ENCODE measurements at places on chromosomes 7 and 10.

GRCh38 chr7:158415316-158415715, 172.3 kb downstream of the PTPRN2 start:
- no peak for DNase-seq

DNA sequence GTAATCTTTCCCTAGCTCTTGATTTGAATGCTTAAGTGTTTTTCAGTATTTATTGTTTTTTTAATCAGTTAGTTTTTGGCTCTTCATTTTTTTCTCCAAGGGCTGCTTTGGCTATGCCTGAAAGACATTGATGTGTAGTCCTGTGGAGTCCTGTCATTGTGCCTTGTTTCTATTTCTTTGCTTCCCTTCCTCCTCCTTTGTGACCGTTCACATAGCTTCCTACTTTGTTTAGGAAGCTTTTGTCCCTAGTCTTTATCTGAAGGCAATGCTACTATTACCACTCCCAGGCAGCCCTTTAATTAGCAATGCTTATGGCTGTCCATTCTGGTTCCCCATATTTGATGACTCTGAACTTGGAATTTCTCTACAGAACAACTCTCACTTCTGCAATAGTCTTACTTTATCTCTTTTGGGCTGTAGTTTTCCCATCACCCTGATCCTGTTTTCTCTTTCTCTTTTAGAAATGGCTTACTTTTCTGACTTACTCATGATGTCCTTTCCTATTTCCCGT, 39.9 kb downstream of the ADCYAP1R1 start:
- no peak for DNase-seq

- DNase-seq: no peak
Observed at GRCh38 chr7:32670110-32671025, 175.1 kb downstream of the AVL9 start.

GRCh38 chr10:47123716-47124288, 176.2 kb upstream of the GDF10 start:
- DNase-seq: no peak

DNA sequence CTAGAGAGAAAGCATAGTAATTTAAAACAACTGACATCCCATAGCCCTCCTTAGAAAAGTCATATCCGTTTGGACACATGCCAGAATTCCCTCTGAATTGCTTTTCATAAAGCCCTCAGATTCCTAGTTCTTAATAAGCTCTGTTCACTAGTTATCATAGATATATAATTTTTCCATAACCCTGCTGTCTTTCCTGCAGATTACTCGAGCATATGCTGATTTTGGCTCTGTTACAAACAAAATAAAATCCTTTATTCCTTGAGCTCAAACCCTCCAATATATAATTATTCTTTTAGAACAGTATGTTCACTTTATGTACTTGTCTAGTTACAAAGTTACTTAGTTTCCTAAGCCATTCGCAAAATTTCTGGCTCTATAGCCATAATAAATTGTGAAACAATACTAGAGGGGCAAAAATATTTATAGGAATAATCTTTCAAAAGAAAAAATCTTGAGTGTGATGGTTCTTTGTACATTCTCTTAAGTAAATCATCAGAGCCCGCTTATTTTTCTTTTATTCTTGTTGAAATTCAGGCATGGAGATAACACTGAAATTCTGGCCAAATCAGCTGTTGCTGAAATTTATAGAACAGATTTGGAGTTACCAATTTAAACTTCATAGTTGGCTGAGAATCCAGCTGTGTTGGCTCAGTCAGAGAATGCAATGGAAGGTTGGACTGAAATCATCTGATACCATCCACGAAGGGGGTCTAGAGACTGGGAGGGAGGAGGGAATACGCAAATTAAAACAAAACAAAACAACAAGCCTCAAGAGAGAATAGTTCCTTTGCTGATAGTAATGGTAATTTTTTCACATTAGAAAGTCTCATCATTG, 146.1 kb upstream of the TMEM196 start:
- no peak for DNase-seq

- no peak for DNase-seq
Observed at GRCh38 chr10:116947841-116948529, 57.0 kb downstream of the SHTN1 start.

GRCh38 chr10:15464381-15464780, 93.3 kb upstream of the FAM171A1 start:
- DNase-seq: no peak

- DNase-seq: no peak
Observed at GRCh38 chr10:101566333-101567164, 21.5 kb downstream of the POLL start.

DNA sequence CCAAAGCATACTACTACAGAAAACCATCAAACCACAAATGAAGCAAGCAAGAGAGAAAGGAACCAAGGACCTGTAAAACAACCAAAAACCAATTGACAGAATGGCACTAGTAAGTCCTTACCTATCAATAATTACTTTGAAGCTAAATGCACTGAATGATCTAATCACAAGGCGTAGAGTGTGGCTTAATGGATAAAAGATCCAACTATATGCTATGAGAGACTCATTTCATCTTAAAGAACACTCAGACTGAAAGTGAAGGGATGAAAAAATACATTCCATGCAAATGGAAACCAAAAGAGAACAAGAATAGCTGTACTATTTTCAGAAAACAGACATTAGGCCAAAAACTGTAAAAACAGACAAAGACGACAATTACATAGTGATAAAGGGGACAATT, 70.7 kb downstream of the CRPPA start:
- DNase-seq: no peak

GRCh38 chr7:100166317-100166940, 2.0 kb downstream of the GAL3ST4 start:
- no peak for DNase-seq

DNA sequence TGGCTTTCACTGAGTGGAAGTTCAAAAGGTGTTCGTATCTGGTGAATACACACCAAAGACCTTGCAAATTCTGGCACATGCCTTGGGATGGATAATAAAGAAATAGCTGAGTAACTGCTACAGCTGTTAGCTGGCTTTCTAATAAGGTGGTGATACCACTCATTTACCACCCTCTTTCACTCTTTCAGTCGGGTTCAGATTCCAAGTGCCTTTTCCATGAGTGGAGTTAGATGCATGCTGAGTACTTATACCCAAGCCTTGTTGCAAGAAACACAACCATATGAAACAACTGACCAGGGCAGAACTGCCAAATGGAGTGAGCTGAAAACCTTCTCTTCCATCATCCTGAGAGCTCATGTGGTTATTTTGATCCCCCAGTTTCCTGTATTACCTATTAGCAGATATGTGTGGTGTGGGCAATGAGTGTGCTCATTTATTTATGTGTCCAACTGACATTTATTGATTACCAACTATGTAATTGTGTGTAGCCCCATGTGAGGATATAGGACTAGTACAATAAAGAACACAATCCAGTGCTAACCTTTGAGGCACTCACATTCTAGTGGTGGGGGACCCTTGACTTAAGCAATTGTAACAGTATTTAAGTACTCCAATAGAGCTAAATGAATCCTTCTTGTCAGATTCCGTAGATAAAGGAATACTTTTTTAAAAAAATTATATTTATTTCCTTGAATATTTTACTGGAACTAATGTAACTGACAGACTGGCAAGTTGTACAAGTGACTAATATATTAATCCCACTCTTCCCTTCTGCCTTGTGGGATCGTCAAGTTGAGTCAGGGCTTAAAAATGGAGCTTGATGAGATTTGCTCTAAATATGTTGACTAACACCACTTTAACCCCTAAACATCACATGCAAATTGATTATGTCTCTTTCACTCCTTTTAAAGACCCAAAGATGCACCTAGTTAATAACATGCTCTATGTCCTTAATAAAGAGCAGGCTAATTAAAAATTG, 124.7 kb downstream of the ARID5B start:
- no peak for DNase-seq

GRCh38 chr10:24951201-24952142, 934 bp downstream of the PRTFDC1 start:
- no peak for DNase-seq

GRCh38 chr7:113677811-113678210, 241.0 kb downstream of the PPP1R3A start:
- DNase-seq: no peak

DNA sequence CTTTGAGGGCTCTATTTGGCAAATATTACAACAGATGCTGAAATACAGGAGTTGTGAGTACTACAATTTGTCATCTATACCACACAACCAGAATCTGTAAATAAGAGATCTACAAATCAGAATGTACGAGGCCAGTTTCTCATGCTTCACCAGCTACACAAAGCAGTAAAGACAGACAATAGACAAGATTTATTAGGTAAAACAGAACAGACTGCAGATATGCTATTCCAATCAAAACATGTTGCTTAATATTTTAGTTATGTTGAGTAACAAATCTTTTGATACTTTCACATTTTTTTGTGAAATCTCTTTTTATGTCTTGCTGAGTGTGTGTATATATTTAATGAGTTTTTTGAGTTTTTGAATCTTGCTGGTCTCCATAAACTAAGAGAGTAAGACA, 109.1 kb downstream of the CHCHD3 start:
- no peak for DNase-seq

GRCh38 chr10:126204320-126204719, 184.0 kb downstream of the ADAM12 start:
- no peak for DNase-seq

DNA sequence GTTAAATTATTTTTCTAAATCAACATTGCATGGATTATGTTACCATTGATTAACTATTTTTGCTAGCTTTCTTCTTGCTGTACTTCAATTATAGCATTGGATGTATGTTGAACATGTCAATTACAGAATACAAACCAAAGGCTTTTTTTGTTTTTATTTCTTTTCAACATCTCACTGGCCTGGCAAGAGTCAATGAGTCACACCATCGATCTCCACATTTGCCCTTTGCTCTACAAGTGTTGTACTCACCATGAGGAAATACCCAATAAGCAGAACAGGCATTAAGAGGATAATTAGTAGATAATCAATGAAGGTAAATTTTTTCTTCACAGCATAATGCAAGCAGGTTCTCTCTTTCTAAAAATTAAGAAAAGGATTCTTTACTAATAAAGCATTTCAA, 23.3 kb downstream of the ANKRD22 start:
- no peak for DNase-seq

GRCh38 chr10:104441329-104442000, 87.8 kb downstream of the CFAP58 start:
- DNase-seq: no peak

- no peak for DNase-seq
Observed at GRCh38 chr10:115777646-115778045, 495.4 kb downstream of the GFRA1 start.
